M059J (cell line): ENCODE measurements at places on chromosomes 4 and X.

DNA sequence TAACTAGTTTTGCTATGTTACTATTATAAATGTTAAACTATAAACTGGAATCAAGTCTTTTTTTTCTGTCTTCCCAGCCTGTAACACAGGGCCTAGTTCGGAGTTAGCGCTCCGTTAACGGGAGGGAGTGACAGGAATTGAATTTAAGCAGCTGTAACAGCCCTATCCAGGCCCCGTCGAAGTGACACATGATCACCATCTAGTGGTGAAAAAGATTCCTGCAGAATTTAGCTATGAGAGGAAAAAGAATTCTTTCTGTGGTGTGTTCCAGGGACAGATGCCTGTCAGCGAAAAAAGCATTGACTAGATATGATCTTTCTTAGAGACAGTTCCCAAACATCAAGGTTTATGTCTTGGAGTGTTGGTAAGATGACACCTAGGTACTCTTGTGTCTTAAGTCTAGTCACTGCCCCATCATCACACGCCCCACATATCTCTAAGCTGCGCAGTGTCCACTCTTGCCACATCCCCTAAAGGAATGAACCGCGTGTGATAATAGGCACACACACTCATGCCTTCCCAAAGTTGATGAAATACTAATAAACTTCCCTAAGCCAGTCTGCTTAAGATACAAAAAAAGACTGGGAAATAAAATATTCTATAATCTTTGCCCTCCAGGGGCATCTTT lies 2.1 kb downstream of the GAB3 start:
- peak; percentile 72 for DNase-seq

- peak; percentile 19 for DNase-seq
Measured at GRCh38 chrX:118571836-118572235, 76.2 kb downstream of the DOCK11 start.

DNA sequence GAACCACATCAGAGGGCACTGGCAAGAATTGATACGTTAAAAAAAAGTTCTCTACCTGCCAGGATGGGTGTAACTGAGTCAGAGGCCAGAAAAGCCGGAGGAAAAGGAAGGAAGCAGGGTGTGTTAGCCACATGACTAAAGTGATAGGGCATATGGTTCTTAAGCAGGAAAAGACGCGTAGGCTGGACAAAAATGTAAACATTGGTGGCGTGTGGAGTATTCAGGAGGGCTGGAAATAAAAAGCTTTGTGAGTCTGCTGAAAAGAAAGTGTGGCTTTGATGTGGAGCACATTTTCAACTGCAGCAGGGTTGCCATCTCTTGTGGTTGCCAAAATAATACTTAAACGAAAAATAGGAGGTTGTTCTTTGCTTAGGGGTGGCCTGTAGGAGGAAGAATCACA lies 186.5 kb upstream of the RPL34 start:
- peak; percentile 31 for DNase-seq

DNA sequence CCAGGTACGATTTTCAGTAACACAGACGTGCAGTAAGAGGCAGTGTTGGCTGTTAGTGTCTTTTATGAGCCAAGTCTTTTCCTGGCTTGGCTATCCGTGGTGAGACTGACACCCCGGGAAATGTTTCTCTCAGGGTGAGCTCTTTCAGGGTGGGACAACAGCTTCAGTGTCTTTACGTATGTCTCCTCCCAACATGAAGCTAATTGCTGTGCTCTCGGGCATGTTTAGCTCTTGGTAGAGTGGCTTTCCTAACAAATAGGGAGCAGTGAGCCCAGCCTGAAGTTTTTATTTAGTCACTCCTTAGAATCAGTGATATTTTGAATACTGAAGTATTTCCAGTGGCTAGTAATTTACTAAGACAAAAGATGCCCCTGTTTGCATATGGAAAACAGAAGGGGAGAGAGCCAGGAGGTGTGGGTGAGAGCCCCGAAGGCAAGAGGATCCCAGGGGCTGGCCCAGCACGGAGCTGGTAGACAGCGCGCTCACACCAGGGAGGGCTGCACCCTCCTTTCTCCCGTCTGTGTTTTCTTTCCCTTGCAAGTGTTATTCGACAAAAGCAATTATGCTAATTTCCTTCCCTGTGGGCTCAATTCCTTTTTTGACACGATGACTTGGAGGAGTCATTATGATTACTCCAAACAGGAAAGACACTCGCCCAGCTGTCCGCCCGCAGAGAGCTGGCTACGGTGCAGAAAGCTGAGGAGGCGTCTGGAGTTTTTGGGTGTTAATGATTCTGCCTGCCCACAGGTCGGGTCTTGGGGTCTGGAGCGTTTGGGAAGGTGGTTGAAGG lies 47.7 kb downstream of the PDGFRA start:
- peak; percentile 33 for DNase-seq

DNA sequence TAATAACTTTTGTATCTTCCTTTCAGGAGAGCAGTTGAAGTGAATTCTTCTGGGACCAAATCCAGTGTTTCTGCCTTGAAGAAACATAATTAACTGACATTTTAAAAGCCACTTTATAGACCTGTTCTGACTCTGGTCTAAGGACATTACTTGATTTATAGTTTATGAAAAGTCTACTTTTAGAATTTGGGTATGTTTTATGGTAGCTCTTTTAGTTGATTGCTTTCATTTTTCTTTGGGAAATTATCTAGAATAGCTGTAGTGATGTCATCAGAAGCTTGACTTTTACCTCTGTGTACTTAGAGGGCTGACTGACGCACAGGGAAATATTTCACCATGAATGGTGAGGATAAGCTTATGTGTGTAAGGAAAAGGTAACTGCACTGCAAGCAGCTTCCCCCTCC lies 131.8 kb upstream of the LIMCH1 start:
- DNase-seq = no peak

DNA sequence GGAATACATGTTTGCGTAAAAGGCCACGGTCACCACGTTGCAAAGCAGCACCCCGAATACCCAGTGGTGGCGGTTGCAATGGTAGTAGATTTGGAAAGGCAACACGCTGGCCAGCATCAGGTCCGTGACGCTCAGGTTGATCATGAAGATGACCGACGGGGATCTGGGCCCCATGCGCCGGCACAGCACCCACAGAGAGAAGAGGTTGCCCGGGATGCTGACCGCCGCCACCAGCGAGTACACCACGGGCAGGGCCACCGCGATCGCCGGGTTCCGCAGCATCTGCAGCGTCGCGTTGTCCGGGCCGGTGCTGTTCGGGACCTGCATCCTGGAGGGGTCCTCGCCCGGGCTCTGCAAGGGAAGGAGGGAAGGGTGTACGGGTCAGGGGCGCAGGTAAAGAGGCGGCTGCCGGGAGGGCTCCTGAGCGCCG lies 13.5 kb upstream of the ASMTL start:
- DNase-seq = no peak

DNA sequence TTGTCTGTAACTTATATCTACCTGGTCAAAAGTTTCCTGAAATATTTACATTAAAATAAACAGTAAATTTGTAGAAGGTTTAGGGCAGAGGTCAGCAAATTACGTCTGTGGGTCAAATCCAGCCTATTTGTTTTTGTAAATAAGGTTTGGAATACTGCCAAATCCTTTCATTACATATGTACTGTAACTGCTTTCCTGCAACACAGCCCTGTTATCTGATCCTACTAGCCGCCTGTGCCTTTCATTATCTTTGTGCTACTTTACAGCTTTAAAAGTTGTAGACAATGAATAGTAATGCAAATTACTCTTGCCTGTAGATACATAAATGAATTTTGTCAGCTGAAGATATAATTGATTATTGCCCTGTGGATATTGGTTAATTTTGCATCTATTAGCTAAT lies 369.6 kb upstream of the SLC7A11 start:
- DNase-seq = no peak

GRCh38 chrX:116607776-116608175 lies 145.0 kb upstream of the CT83 start:
- no peak for DNase-seq

- no peak for DNase-seq
Measured at GRCh38 chr4:64960516-64960915, 551.3 kb upstream of the TECRL start.

GRCh38 chrX:130933358-130933757 lies 30.3 kb upstream of the ENOX2 start:
- no peak for DNase-seq

DNA sequence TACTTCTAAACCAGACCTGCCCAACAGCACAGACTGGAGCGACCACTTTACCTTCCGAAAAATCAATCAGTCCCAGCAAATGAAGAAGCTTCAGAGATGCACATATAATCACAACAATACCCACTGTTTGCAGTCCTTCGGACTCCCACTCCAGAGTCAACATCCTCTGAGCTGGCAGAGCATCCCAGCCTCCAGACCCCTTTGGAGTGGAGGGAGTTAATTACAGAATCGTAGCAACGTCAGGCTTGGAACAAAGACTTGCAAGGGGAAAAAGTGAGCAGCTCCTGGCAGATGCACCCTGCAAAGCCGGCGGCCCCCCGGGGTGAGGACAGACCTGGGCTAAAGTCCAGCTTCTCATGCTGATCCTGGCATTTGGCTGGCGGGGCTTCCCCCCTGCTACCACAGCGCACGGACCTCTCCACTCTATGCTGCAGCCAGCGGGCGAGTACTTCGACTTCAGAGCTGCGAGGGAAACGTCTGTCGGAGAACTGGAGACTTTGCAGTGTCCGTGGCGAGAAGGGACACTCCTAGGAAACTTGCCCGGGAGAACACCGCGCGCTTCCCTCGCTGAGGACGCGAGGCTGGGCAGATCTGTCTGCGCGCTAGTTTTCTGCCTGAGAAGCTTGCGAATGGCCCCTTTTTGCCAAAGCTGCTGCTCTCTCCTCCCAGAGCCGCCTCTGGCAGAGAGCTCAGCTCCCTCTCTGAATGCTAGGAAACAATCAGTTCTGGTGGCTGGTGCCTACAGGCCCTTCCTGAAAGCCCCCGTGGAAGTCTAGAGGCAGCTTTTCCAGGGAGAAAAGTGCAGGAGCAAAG lies 283.7 kb downstream of the PACRGL start:
- peak; percentile 18 for DNase-seq

- DNase-seq = peak; percentile 67
Measured at GRCh38 chrX:149631234-149632165, at the start of gene TMEM185A. Gene TMEM185A (minus strand): TSS chrX:149631792. CDS start chrX:149631580, 212 bp downstream.

GRCh38 chrX:120316587-120317283 lies 5.5 kb upstream of the TMEM255A start:
- DNase-seq = peak; percentile 80
